ENCODE measurements at places on chromosomes 4 and X. TPM values are rescaled to one million over a fixed set of nuclear protein-coding genes. Genes with fewer than 3 reads are reported as not detected.

DNA sequence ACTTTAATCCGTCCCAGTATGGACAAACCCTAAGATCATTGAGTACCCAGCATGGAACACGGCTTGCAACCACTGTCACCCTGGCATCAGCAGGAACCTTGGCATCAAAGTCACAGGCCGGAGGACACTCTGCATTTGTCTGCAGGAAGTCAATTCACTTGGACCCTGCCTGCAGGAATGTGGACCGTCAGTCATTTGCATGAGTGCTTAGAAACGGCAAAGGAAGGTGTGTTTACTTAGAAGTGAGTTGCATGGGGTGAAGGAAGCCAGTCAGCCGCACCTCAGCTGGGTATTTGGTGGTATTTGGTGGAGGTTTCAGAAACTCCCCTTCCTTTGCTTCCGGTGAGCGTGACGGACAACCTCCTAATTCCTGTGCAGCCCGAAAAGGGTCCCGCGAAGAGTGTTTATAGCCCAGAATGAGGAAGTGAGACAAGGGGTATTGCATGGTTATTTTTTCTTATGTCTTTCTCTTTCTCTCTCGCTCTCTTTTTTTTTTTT is 15.5 kb downstream of the P2RY8 start:
- H3K36me3 ChIP-seq = no peaks in the 10 kb centered on the region
- H3K27ac ChIP-seq = no peak overlapping the region
- H3K4me1 ChIP-seq = no peaks in the 10 kb centered on the region
- no peak for DNase-seq
- no peak overlapping the region for H3K4me3 ChIP-seq

GRCh38 chrX:12378706-12379105 is 240.4 kb downstream of the FRMPD4 start:
- H3K27ac ChIP-seq = no peak overlapping the region
- DNase-seq = no peak
- no peaks in the 10 kb centered on the region for H3K4me1 ChIP-seq
- no peaks in the 10 kb centered on the region for H3K36me3 ChIP-seq

The RS1 gene
- total RNA-seq = not detected

GRCh38 chr4:163591614-163592020 is 97.1 kb downstream of the TMA16 start:
- H3K27ac ChIP-seq = no peak overlapping the region
- no peak for DNase-seq
- H3K4me3 ChIP-seq = no peak overlapping the region
- no peaks in the 10 kb centered on the region for H3K27me3 ChIP-seq

The HELT gene
- not detected for total RNA-seq

The PALLD gene
- total RNA-seq = 6.5 TPM

DNA sequence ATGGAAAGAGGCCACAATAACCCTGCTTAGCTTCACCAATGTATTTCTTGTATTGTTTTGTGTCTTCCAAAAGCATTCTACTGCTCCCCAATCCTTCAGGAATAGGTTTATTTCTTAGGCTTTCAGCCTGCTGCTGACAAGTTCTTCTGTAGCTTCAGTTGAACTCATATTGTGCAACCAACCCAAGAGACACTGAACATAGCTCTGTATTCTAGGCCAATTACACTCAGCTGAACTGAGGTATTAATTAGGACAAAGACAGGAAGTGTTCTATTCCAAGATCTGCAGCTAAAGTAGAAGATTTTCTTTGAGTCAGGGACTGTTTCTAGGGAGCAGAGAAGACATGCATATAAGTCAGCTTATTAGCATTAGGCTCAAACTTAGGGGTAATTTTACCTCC is 151.8 kb downstream of the LHFPL1 start:
- H3K4me3 ChIP-seq = no peak overlapping the region
- DNase-seq = no peak
- H3K27ac ChIP-seq = no peak overlapping the region
- no peaks in the 10 kb centered on the region for H3K27me3 ChIP-seq
- no peaks in the 10 kb centered on the region for H3K4me1 ChIP-seq

DNA sequence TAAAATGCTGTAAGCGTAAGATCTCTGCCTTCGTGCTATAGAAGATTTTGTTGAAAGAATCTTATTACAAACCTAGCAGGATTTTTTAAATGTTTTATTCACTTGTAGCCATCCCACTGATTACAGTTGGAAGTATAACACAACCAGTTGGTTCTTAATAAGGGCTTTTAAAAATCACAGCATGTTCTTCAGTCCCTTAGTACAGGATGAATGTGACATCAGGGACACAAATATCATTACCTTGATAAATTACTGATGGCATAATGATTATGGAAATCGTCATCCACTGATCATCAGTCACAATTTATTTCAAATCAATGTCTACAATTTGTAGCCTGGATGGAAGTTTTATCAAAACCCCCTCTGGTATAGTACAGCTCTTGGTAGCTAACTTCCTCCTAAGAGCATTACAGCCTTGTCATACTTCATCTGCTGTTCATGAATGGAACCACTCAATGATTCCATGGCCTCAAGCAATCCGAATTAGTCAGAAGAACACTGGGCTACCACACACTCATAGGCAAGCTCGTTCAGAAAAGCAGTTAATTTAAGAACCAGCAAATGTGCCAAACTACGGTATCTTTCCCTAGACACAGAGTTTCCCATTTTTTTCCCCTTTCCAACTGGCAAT is 389.2 kb upstream of the TENM3 start:
- DNase-seq = no peak
- no peaks in the 10 kb centered on the region for H3K36me3 ChIP-seq
- no peaks in the 10 kb centered on the region for H3K4me1 ChIP-seq
- H3K27ac ChIP-seq = no peak overlapping the region
- H3K27me3 ChIP-seq = no peaks in the 10 kb centered on the region
- no peak overlapping the region for H3K4me3 ChIP-seq

The MAGEA2B gene
- total RNA-seq = not detected

The MAOB gene
- total RNA-seq = not detected

- H3K4me1 ChIP-seq = no peaks in the 10 kb centered on the region
- no peak overlapping the region for H3K4me3 ChIP-seq
- H3K27ac ChIP-seq = no peak overlapping the region
- H3K27me3 ChIP-seq = no peaks in the 10 kb centered on the region
These were observed 37.5 kb downstream of the PNPLA4 start for GRCh38 chrX:7889680-7890079.

The BMX gene
- total RNA-seq = not detected

The ZNF718 gene
- 3.6 TPM for total RNA-seq

All from Panc1 (cell line).